ENCODE measurements at places on chromosomes 12 and 14.
A peak's percentile ranks its signal among the peaks of the same experiment; 100 is the strongest.

- no peak for DNase-seq
Observed at GRCh38 chr14:26170885-26171284, 426.9 kb downstream of the NOVA1 start.

GRCh38 chr14:42475289-42475688 lies 868.6 kb downstream of the LRFN5 start:
- DNase-seq: no peak

DNA sequence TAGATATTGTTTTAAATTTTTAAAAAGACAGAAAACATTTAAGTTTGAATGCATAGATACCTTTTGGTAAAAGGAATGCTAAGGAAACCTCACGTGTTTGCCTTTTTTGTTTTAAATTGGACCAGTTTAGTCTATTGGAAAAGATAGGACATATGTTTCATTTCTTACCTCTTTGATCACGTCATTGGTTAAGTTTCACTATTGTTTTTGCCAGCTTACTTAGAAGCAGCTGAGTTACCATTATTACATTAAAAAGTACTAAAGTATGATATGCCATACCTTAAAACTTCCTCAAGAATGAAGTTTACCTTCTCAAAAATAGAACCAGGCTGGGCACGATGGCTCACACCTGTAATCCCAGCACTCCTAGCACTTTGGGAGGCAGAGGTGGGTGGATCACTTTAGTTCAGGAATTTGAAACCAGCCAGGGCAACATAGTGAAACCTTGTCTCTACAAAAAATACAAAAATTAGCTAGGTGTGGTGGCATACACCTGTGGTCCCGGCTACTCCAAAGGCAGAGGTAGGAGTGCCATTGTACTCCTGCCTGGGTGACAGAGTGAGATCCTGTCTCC lies 54.4 kb downstream of the SRGAP1 start:
- DNase-seq: no peak

DNA sequence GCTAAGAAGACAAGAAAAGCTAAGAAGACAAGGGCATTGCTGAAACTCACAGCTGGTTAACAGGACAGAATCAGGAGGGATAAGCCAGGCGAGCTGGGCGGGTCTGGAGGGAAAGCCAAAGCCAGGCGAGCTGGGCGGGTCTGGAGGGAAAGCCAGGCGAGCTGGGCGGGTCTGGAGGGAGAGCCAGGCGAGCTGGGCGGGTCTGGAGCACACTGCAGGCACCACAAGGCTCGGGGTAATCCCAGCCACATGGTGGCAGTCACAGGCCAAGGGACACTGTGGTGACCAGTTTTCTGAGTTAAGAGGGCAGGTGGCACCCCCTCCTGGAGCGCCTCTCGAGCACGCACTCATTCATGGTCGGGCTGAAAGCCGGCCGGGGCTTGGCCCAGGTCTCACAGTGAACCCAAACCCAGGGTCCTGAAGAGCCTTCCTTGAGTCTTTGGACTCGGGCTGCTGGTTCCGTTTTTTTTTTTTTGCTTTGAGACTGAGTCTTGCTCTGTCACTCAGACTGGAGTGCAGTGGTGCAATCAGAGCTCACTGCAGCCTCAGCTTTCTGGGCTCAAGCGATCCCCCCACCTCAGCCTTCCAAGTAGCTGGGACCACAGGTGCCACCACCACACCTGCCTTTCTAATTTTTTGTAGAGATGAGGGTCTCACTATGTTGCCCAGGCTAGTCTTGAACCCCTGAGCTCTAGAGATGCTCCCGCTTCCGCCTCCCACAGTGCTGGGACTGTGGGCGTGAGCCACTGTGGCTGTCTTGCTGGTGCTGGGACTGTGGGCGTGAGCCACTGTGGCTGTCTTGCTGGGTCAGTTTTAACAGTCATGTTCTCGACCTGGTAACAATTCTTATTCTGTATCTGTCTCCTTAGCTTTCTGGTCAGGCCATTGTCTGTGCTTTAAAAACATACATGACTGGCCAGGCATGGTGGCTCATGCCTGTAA lies 40.2 kb downstream of the HSP90AA1 start:
- DNase-seq: peak; percentile 58

- no peak for DNase-seq
Observed at GRCh38 chr12:132489078-132489601, 811 bp upstream of the FBRSL1 start.

DNA sequence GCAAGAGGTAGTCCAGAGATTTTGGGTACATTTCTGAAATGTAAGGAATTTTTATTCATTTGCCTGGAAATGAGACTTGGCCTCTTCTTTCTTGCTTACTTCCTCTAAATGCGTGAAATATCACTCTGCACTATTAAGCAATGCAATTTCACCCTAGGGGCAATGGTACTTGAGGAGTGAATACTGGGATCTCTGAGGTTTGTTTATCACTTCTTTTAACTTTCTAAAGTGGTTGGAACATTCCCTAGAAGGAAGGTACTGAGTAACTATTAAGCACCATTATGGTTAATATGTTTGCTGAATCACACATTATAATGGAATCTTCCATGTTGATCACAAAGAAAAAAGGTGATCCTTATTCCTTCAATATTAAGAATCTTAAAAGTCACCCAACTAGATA lies 120.9 kb upstream of the CAND1 start:
- no peak for DNase-seq

GRCh38 chr14:51307551-51307950 lies 67.5 kb downstream of the TMX1 start:
- no peak for DNase-seq

- DNase-seq: no peak
Observed at GRCh38 chr14:100470523-100470897, 116.7 kb downstream of the BEGAIN start.

GRCh38 chr12:94754653-94755052 lies 104.3 kb upstream of the TMCC3 start:
- no peak for DNase-seq

DNA sequence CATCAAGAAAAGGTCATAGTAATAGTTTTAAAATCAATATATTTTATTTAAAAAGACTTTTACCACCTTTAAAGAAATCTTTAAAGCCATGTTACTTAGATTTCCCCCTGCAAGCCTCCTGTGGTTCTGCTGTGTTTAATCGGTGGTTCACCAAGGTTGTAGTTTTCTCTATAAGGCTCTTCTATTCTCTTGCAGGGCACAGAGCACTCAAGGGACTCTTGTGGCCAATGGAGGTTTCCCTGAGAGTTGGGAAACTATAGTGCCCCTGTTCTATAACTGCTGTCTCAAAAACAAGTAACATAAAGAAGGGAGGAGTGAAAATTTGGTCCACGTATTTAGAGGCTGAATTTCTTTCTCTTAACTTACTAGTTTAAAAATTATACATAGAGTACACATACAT lies 25.0 kb downstream of the DACT1 start:
- no peak for DNase-seq

DNA sequence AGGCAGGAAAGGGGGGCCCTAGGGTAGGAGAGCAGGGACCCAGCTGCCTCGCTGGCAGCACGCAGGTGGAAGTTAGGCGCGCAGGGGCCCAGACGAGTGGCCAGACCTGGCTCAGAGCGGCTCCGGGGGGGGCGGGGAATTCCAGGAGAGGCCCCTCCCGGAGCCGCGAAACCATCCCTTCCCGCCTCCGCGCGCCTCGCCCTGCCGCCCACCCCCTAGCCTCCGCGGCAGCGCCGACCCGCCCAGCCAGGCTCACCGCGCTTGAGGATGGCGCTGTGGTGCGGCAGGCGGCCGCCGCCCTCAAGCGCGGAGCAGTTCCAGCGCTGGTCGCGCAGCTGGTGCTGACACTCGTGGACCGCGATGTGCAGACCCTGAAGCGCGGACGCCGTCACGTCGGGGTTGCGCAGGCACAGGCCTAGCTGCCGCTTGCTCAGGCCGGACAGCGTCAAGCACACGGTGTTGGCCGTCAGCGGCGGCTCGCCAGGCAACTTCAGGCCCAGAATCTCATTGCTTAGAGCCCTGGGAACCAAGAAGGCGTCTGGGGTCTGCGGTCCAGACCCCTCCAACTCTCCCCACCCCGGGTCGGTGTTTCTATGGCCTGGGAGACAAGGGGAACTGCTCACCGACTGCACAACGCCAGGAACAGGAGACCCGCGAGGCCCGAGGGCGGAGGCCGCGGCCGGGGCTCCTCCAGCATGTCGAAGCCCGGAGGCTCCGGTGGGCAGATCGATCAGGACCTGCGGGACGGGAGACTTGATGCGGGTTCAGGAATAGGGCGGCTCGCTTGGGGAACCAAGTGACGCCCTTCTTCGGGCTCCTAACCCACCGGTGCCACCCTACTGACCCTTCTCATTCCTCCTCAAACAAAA lies 1.5 kb downstream of the WNT10B start:
- no peak for DNase-seq
